ENCODE measurements at places on chromosomes 12 and 14.

DNA sequence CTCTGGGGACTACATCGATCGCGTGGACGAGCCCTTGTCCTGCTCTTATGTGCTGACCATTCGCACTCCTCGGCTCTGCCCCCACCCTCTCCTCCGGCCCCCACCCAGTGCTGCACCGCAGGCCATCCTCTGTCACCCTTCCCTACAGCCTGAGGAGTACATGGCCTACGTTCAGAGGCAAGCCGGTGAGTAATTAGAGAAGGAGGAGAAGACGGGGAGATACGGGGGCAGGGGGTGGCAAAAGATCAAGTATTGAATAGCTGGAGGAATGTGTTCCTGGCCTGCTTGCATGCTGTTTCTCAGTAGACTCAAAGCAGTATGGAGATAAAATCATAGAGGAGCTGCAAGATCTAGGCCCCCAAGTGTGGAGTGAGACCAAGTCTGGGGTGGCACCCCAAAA is 21.9 kb downstream of the OS9 start:
- DNase-seq = no peak

DNA sequence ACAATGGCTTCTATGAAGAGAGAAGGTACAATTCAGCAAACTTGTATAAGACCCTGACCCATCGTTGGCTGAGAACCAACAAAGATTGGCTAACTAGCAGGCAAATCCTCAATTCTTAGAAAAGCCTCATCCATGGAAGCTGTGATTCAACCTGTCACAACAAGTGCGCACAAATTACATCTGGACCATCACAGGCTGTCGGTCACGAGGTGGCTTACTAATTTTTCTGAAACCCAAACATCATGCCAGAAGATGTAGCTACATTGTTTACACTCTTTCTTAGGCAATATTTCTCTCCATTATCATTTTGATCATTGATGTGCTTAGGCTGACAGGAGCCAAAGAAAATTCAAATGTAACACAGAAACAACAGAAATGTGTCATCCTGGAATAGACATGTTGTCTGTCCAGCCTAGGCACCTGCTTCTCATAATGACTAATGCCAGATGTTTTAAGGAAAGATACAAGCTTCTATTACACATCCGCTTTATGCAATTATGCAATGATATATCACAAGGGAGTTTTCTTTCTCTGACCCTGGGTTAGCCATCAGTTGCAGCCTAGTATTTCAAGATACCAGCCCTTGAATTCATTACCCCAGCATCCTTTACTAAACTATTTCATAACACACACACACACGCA is 92.9 kb upstream of the DIO2 start:
- DNase-seq = no peak

DNA sequence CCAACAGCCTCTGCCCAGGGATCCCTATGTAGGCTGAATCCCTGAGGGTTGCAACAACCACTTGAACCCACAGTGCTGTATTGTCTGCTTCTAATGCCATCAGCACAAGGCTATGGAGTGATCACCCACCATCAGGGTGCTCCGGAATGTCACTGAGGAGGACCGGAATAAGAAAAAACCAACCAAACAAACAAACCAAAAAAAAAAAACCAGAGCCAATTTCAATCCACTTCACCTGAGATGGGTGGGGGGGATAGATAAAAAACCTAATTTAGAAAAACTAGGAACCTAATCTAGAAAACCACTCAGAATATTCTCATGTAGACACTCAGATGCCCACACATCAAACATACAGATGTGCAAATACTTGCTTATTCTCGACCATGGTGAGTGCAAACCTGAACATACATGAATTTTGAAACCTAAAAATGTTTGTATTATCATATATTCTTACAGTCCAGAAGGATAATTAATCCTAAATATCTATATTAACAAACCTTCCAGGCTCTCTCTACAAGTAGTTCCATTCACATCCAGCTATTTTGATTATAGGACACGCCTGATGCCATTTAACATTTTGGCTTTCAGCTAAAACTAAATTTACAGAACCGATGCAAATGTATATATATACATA is 3.7 kb downstream of the TBX5 start:
- no peak for DNase-seq

DNA sequence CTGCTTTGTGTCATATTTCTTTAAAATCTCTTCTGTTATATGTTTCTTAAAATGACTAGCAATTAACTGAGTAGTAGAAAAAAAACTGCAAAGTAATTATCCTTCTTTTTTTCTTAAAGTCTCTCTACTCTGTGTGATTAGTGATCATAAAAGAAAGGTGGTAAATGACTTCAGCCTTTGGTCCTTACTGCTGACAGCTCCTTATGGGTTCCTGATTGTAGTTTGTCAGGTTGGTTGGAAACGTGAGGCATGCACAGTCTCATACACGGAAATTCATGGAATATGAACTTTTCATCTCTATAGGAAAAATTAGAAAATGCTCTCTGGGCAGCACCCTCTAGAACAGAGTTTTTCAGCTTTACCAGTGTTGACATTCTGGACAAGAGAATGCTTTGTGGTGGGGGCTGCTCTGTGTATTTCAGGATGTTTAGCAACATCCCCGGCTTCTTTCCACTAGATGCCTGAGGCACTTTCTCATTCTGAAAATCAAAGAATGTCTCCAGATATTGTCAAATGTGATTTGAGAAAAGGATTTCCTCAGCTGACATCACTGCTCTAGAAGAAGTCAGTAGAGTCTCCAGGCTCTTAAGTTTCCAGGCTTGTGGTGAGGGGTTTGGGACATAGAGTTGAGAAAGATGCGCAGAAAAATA is 121.0 kb downstream of the PIK3C2G start:
- no peak for DNase-seq

DNA sequence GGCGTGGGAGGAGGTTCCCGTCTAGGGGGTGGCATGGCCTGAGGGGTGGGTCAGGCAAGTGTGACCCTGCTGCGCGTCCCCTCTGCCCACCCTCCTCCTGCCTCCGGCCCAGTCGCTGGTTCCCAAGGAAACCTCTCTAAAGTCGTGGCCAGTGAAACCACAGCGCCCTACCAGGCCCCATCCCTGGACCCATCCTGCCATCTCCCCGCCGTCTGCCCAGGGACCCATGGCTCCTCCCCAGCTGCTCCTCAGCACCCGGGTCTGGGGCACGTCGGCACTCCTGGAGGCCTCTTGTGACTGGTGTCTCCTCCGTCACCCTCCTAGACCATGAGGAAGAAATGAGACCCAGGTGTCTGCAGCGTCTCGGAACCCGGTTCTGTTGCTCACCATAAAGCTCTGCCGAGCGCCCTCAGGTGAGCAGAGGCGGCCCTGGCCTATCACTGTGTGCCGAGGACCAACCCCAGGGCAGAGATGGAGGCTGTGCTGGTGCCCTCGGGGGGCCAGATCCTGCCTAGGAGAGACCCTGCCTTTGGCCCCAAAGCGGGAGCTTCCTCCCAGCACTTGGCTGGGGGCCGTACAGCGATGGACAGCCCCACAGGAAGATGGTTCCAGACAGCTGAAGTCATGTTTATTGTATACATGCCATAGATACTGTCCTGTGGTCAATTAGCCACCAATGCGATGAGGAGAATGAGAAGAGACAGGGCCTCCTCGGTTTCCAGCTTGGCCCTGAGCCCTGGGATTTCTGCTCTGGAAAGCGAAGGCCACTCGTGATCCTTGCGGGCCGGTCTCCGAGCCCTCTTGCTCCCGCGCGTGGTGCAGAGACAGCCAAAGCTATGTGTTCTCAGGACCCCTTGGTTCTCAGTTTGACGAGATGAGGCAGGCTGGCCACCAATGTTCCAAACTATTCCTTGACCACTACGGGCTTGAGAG is 222.5 kb upstream of the RTL1 start:
- DNase-seq = no peak

DNA sequence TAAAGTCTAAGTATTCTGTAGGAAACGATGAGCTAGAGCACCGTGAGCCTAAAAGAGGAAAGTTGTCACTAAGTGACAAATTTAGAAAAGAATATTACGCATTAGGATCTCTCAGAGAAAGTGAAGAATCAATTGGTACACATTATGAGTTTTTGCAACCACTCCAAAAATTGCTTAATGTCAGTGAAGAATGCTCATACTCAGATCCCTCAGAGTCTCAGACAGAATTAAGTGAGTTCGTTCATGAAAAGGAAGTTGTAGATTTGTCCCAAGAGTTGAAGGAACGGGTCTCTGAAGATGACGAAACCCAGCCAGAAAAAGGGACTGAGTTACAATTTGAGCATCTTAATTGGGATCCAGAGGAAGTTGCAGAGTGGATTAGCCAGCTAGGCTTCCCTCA is 1.5 kb downstream of the SAMD15 start:
- DNase-seq = no peak

DNA sequence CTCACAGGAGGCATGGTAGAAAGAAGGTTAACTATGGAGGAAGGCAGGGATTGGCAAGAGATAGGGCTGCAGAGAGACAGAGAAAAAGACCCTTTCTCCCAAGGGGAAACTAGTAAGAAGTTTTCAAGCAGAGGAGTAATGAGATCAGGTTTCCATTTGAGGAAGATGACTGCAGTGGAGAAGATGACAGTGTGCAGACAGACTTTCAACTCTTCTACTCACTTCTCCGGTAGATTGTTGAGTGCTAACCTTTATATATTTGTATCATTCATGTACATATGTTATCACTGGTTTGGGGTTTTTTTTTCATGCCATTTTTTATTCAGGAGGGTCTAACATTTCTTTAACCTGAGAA is 5.9 kb upstream of the B3GNT4 start:
- DNase-seq = no peak

DNA sequence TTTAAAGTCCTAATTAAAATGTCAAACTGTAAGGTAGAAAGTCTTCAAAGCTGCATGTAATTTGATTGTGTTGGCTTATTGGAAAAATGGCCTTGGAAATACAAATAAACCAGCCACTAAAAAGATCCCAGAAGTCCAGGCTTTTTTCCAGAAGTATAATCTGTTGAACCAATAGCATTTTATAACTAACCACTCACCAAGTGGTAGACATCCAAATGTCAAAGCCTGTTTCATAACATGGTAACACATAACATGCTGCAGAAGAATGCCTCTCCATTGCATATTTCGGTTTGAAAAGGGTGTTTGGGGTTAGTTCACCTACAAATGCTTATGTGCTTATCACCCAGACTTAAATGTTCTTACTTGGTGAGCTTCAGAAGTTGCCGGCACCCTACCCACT is 183.7 kb upstream of the DIO2 start:
- no peak for DNase-seq

- DNase-seq = peak; percentile 14
Observed at GRCh38 chr12:34022079-34022830, at the start of gene ALG10. TSS of gene ALG10 (plus strand) at chr12:34022496. CDS start at chr12:34022600, 104 bp downstream.

- no peak for DNase-seq
Observed at GRCh38 chr12:124687174-124687902, 119.9 kb upstream of the NCOR2 start.

DNA sequence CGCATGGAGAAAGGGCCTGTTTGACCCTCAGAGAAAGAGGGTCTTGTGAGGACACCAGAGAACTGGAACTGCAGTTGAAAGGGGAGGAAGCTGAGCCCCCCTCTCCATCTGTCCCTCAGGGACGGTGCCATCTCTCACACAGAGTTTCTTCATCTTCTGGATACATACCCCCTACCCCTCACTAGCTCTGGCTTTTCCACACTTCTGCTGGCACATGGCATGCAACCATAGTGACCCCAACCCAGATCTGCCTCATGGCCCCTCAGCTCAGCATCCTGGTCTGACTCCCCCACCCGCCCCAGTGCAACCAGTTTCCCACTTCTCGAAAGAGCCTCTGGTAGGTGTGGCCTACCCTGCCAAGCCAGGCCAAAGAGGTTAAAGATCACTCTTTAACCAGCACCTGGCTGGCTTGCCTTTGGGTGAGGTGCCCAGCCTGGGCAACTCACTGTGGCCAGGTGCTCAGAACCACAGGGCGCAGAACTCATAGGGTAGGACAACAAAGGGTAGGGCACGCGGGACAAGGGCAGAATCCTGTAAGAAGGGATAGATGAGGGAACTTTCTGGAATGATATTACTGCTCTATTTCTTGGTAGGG is 25.8 kb downstream of the GALNT16 start:
- no peak for DNase-seq

DNA sequence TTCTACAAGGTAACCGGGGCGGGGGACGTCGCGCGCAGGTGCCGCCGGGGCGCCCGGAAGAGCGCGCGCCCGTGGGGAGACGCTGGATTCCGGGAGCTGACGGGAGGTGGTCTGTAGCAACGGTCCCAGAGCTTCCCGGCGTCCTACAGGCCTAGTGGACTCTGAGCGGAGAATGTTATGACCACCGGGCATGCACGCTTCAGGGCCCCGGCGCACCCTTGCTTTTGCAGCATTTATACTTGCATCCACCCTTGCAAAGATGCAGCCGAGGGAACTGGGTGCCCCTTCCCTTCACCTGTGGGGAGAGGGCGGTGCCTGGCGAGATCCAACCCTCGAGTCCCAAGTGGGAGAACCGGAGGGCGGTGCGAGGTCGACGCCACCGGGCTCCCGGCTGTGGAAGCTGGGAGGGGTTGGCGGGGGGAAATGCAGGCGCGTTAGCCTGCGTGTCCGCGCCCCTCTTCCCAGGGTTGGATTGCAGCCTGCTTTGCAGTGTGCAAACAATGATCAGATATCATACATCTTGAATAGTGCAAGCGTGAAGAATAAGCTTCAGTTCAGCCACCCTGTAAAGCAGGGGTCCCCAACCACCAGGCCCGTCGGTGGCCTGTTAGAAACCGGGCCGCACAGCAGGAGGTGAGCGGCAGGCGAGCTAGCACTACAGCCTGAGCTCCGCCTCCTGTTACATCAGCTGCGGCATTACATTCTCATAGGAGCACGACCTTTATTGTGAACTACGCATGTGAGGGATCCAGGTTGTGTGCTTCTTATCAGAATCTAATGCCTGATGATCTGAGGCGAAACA is 576 bp downstream of the ERP29 start:
- DNase-seq = no peak

- DNase-seq = no peak
Observed at GRCh38 chr12:41743835-41744234, 400.8 kb downstream of the GXYLT1 start.

GRCh38 chr12:122519418-122519817 is 7.3 kb downstream of the RSRC2 start:
- no peak for DNase-seq

- no peak for DNase-seq
Observed at GRCh38 chr12:27332714-27333402, at the start of gene BMAL2. TSS of gene BMAL2 (plus strand) at chr12:27332836. CDS start at chr12:27333073, 237 bp downstream.

DNA sequence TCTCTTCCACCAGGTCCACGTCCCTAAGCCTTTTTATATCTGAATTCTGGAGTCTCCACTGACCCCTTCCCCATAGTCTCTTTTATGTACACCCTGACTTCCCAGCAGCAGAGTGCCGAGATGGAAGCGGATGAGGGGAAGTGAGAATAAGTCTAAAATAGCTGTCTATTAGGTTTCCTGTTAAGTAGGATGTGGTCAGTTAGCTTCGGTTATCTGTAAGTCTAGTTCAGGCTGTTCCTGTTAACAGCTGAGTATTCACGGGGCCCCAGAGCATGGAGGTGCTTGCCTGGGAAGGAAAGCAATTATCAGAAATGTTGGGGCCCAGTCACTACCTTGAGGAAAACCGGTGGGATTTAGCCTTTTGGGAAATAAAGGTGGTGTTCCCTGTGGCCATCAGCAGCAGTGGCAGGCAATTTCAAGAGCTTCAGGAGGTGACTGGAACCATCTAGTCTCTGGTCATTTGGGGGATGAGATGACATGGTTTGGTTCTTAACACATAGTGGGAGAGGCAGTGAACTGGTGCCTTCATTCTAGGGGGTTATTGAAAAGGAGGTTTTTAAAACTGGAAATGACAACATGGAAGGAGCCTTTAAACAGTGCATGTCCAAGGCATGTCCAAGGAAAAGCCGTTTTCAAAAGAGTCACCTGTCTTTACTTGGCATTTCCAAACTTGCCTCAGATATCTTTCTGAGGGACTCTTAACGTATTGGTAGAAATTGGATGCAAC is 21.8 kb downstream of the CHST11 start:
- DNase-seq = no peak

GRCh38 chr12:9761419-9761781 is 699 bp upstream of the CD69 start:
- DNase-seq = no peak

Measured in cortex of kidney (tissue), 1 donor.